Osteoblast (primary cell): ENCODE measurements at places on chromosomes 4 and X. TPM values are rescaled to one million over a fixed set of nuclear protein-coding genes. Genes with fewer than 3 reads are reported as not detected.

DNA sequence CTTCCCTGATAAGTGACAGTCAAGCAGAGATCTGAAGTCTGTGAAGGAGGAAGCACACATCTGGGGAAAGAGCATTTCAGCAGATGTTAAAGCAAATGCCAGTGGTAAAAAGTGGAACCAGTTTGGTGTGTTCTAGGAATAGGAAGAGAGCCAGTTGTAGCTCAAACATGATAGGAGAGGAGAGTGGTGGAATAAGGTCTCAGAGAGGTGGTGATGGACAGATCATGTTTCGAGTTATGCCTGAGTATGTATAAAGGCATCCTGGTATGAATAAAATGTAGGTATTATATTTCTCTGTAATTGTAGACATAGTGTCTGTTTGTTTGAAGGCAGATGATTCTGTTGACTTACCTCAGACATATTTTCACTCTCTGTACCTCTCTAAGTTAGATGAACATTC lies 89.1 kb downstream of the LARP7 start:
- peak; percentile 66 for DNase-seq
- no peaks in the 10 kb centered on the region for H3K36me3 ChIP-seq
- no peak overlapping the region for H3K4me3 ChIP-seq
- H3K27ac ChIP-seq: no peak overlapping the region
- H3K4me1 ChIP-seq: no peaks in the 10 kb centered on the region

- no peak overlapping the region for H3K4me3 ChIP-seq
- H3K36me3 ChIP-seq: no peaks in the 10 kb centered on the region
- H3K27ac ChIP-seq: no peak overlapping the region
- no peak for DNase-seq
Observed at GRCh38 chrX:143429131-143429530, 88.1 kb downstream of the SPANXN3 start.

Gene ZAR1
- not detected in 2 replicates for total RNA-seq

- H3K36me3 ChIP-seq: no peaks in the 10 kb centered on the region
- H3K27me3 ChIP-seq: no peaks in the 10 kb centered on the region
- no peak for DNase-seq
- no peak overlapping the region for H3K4me3 ChIP-seq
- H3K4me1 ChIP-seq: no peaks in the 10 kb centered on the region
Observed at GRCh38 chrX:79366556-79366872, 620 bp downstream of the ITM2A start.

DNA sequence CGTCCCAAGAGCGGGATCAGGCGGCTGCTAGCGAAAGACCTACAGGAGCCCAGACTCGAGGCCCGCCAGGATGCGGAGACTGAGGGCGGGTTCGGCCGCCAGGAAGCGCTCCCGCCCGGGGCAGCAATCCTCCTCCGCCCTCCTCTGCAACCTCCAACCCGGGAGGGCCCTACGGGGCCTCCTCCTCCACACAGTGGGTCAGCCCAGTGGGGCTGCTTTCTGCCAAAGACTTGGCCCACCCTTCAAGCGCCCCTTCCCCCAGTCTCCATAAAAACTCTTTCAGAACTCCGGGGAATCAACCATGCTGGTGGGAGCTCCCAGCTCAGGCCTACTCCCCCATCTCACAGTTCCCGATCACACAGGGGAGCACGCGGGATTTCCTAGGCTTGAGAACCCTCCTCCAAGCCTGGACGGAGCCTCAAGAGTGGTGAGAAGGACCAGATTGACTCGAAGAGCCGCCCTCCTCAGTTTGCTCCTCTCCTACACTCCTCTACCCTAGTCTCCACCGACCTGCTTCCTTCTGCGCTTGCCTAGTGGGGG lies 77.5 kb downstream of the RLIM start:
- peaks cover 15% of the 10 kb centered on the region for H3K4me1 ChIP-seq
- H3K27me3 ChIP-seq: no peaks in the 10 kb centered on the region
- peak; percentile 75 for DNase-seq
- H3K27ac ChIP-seq: peak overlapping the region; percentile 37
- H3K36me3 ChIP-seq: no peaks in the 10 kb centered on the region
- peak overlapping the region; percentile 69 for H3K4me3 ChIP-seq

GRCh38 chr4:26162101-26162500 lies 158.7 kb upstream of the RBPJ start:
- H3K27ac ChIP-seq: no peak overlapping the region
- no peak overlapping the region for H3K4me3 ChIP-seq
- H3K36me3 ChIP-seq: no peaks in the 10 kb centered on the region
- no peaks in the 10 kb centered on the region for H3K4me1 ChIP-seq

DNA sequence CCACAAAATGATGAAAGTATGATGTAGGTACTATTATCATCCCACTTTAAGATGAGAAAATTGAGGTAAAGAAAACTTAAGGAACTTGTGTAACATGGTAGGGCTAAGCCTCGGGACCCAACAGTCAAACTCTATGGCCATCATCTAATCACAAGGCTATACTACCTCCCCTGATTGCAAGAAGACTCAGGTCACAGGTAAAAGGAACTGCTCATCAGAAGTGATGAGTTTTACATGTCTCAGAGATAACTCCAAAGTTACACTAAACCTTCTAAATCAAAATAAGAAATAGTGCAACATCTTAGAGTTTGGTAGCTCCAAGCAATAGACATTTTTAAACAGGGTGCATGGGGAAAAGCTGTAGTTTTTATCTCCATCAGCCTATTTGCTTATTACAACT lies 96.5 kb upstream of the MYOZ2 start:
- peaks cover 57% of the 10 kb centered on the region for H3K4me1 ChIP-seq
- H3K36me3 ChIP-seq: no peaks in the 10 kb centered on the region
- H3K4me3 ChIP-seq: no peak overlapping the region
- H3K27ac ChIP-seq: peak overlapping the region; percentile 88
- DNase-seq: no peak

DNA sequence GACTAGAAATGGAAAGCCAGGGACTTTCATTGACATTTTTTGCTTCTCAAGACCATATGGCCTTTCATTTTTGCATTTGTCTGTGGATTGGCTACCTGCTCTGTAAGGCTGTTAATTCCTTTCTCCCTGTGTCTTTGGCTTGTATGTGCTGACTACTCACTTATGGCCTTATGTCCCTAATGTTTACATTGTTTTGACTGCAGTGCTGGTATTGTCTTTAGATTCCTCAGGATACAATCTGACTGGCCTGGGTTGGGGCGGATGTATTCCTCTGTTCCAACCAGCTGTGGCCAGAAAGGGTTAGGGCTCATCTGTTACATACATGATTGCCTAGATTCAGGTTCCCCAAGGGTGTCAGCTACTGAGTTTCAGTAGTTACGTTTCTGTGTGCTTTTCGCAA lies 108.1 kb downstream of the RAPGEF2 start:
- no peak overlapping the region for H3K27ac ChIP-seq
- no peaks in the 10 kb centered on the region for H3K27me3 ChIP-seq
- no peaks in the 10 kb centered on the region for H3K36me3 ChIP-seq

DNA sequence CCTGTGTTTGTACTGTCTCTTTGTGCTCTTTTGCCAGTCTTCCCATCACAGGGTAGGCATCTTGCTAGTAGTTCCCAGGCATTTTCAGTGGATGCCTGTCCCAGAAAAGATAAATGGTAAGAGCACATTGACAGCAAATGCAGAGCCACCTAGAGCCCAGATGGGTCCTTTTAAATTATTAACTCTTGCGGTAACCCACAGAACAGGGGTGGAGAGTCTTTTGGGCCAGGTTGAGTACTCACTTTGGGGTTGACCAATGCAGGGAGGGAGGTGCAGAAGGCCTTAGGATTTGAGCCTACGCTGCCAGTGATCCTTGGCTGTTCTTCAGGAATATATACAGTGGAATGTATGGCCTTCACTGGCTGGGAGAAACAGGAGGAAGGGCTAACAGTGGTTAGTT lies 173.8 kb downstream of the MSN start:
- H3K36me3 ChIP-seq: no peaks in the 10 kb centered on the region
- no peaks in the 10 kb centered on the region for H3K27me3 ChIP-seq
- H3K27ac ChIP-seq: no peak overlapping the region
- no peak overlapping the region for H3K4me3 ChIP-seq
- no peaks in the 10 kb centered on the region for H3K4me1 ChIP-seq
- DNase-seq: no peak

DNA sequence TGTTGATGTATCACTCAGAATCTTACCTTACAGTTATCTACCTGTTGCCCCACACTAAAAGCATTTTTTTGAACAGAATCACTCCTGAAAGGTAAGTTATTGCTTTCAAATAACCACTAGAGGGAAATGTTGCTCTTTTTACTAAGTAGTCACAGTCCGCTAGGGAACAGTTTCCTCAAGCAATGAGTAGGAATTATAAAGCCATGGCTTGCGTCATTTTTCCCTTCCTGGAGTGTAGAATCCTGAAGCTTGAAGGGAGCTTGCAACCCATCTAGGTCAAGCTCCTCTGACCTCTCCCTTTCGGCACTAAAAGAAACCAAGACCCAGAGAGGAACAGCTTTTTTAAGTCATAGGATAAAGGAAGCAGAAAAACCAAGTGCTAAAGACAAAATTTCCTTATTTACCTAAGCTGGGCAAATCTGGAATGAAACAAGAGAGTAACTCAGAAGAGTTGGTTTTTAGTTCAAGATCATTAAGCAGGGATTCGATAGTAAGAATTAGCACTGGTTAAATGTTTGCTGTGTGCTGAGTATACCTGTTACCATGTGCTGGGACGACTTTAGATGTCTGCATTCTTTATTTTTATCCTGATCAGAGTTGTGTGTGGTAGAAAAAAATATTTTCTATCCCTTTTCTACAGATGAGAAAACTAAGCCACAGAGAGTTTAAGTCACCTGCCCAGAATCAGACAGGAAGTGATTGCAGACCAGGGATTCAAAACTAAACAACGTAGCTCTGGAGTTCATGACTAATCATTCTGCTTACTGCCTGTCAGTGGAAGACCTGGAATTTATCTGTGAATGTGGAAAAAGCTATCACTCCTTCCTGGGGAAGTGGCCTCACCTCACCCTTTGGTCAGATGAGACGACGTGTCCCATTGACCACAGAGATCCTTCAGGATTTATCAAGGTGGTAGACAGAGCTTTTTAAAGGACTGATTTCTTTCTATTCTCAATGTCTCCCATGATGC lies 631.5 kb downstream of the RAB28 start:
- H3K27me3 ChIP-seq: no peaks in the 10 kb centered on the region
- no peaks in the 10 kb centered on the region for H3K4me1 ChIP-seq
- H3K36me3 ChIP-seq: no peaks in the 10 kb centered on the region
